Stimulated activated CD4-positive, alpha-beta T cell treated with anti-CD3 and anti-CD28 coated beads, Interleukin-2, amount 100 ng/mL, for 24 hours (primary cell): ENCODE measurements at places on chromosomes 6 and 20.

GRCh38 chr6:70130865-70131264 lies 172.0 kb downstream of the COL9A1 start:
- no peak for DNase-seq

DNA sequence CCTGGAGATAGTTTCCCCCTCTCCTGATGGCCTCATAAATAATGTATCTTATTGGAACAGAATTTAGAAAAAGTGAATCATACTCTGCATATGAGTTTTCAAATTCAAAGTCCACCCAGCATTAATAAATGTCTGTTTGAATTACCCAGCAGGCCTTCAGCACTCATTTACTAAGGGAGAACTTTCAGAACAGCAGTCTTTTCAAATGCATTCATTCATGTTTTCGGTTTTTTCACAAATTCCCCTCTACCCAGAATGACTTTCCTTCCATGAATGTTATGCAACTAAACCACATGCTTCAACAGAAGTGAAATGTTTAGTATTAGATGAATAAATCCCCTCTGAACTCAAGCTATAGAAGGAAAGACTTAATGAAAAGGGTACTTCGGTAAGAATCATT lies 92.4 kb downstream of the RTN4IP1 start:
- DNase-seq = no peak

DNA sequence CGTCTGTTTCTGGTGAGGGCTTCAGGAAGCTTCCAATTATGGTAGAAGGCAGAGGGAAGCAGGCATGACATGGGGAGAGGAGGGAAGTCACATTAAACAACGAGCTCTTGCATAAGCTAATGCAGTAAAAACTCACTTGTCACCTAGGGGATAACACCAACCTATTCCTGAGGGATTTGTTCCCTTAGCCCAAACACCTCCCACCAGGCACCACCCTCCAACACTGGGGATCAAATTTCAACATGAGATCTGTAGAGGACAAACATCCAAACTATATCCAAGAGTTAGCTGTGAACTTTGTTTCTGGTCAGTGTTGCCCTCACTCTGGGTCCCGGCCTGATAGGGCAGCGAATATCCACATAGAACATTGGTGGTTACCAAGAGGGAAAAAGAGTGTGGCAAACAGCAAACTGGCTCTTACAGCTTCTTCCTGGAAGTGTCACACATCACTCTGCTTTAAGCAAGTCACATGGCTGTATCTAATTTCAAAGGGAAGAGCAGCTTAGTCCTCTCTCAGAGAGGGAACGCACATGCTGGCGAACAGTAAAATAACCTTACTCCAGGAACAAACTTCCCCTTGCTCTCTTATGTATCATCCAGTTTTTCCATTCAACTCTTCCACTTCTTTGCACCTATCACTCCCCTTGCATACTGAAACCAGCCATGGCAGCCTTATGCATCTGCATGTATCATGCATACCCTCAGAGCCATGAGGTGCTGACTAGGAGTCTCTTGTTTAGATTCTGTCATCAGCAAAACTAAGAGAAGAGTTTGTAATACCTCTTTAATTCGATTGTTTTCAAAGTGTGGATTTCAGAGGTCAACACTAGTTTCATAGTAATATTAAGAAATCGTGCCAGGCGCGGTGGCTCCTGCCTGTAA lies 4.8 kb upstream of the MOCS1 start:
- no peak for DNase-seq

DNA sequence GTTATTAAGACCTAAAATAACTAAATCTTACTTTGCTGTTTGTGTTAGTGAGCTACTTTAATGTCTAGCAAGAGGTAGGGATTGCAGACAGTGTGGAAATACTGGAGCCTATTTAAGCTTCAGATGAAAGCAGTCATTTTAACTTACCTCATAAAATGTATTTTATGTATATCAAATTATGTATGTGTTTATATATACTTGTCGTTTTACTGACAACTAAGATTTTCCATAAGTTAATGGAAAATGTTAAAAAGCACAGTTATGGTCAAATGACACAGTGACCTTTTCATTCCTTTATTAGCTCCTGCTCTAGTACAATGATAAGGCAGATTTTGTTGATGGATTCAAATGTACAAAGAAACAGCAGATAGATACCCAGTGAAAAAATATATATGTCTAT lies 34.6 kb downstream of the QKI start:
- no peak for DNase-seq

GRCh38 chr20:44264287-44264686 lies 17.2 kb downstream of the GDAP1L1 start:
- DNase-seq = no peak

DNA sequence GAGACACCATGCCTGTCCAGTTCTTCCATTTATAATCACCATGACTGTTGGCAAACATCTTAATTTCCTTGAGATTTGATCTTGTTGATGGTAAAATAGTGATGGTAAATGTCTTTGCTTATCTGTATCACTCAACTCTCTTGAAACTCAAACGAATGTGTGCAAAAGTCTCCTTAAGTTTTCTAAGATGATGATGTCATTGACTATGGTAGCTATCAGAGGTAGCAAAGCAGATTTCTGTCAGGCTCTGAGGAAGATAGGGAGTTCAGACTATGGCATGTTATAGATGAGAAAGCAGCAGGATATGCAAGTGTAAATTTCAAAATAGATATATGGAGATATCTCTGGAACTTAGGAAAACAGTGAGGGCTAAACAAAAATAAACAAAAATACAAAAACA lies 121.0 kb upstream of the GJE1 start:
- DNase-seq = no peak

- DNase-seq = no peak
Measured at GRCh38 chr6:25286891-25287290, 7.7 kb downstream of the CARMIL1 start.

- DNase-seq = no peak
Measured at GRCh38 chr20:31567380-31567720, 37.7 kb upstream of the ID1 start.

- DNase-seq = no peak
Measured at GRCh38 chr20:7346562-7346961, 579.1 kb downstream of the BMP2 start.

GRCh38 chr20:61115364-61116065 lies 136.5 kb upstream of the CDH4 start:
- no peak for DNase-seq

GRCh38 chr6:149140137-149140909 lies 177.2 kb upstream of the TAB2 start:
- peak; percentile 50 for DNase-seq

DNA sequence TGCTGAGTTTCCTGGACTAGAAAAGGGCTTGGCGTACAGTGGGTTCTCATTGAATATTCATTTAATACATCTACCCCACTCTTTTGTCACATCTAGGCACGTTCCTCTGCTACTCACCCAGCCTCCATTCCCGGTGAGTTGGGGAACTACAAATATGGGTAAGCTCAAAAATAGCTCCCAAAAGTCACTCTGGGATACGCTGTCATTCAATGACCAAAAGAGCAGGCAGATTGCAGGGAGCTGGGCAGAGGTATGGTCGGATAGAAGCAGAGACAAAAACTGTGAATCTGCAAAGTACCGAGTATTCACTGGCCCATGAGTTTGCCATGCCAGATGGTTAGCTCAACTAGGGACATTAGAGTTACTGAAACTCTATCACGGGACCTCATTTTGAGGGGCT lies 103.9 kb upstream of the SASH1 start:
- no peak for DNase-seq

DNA sequence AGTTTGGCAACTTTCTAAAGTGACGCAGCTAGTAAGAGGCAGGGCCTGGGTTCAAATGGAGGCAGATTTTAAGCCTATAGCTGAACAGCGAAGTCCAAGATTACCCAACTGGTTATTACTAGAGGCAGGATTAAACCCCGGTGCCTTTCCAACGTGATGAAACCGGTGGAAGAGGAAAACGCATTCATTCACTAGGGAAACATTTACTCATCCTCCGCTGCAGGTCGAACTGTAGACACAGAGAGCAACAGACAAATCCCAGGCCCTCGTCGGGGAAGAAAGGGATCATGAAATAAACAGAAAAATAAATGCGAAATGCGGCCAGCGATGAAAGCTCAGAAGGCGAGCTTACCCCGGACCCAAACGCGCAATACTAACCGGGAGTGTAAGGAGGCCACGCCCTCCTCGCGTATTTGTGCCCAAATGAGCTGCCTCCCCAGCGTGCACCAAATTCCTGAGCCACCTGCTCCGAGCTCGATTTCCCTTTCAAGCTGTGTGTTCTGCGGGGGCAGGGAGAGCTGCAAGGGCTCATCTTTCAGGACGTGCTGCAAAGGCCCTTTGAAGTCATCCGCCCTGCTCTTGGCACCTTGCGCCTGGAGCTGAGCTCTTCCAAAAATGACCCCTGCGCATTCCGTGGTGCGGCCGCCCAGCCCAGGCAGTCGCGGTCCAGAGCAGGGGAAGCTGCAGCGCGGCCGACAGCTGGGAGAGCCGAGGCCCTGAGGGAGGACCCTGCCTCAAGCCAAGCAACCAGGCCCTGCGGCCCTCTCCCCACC lies 46.9 kb downstream of the PDYN start:
- no peak for DNase-seq

- no peak for DNase-seq
Measured at GRCh38 chr6:150932996-150933395, 67.5 kb downstream of the MTHFD1L start.

DNA sequence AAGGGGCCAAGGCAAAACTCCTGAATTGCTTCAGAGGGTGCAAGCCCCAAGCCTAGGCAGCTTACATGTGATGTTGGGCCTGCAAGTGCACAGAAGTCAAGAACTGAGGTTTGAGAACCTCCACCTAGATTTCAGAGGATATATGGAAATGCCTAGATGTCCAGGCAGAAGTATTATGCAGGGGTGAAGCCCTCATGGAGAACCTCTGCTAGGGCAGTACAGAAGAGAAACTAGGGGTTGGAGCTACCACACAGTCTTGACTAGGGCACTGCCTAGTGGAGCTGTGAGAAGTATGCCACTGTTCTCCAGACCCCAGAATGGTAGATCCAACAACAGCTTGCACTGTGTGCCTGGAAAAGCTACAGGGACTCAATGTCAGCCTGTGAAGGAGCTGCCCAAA lies 179.7 kb upstream of the GJE1 start:
- no peak for DNase-seq

GRCh38 chr20:23679133-23680092 lies 9.4 kb downstream of the CST4 start:
- DNase-seq = no peak

GRCh38 chr6:6972456-6972855 lies 135.3 kb upstream of the RREB1 start:
- DNase-seq = no peak

DNA sequence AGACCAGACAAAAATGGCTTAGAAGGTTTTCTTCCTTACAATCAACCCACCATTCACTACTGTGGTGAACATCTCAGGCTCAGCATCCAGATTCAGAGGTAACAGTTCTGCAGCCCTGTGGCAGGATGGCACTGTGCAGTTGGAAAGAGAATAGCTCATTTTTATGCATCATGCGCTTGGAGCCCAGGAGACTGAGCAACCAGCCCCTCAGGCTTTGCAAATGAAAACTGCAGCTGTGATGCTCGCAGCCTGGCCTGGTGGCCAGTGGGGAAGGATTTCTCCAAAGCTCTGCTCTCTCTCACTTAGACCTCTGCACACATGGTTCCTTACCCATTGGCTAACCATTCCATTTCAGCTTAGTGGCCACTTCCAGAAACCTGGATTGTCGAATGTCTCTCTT lies 45.8 kb downstream of the GABRR2 start:
- DNase-seq = no peak

DNA sequence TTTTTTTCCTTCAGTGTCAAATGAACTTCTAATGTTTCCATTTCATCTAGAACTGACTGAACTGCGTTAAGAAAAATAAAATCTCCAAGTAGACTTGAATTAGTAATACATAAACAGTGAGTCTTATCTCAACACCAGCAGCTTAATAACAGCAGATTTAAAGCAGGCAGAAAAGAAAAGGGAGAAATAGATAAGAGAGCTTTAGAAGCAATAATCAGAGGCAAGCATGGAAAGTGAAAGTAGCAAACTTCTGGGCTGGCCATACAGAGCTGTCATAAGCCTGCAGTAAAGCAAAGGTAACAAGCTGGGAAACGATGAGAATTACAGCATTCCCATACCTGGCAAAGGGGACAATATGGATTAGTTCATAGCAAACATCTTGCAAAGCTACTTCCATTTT lies 16.9 kb upstream of the ANGPT4 start:
- no peak for DNase-seq

- DNase-seq = no peak
Measured at GRCh38 chr20:39822667-39823066, 860.5 kb downstream of the DHX35 start.

GRCh38 chr6:35552285-35552917 lies 39.7 kb upstream of the TULP1 start:
- peak; percentile 77 for DNase-seq

GRCh38 chr6:163951326-163951725 lies 536.8 kb downstream of the QKI start:
- no peak for DNase-seq

DNA sequence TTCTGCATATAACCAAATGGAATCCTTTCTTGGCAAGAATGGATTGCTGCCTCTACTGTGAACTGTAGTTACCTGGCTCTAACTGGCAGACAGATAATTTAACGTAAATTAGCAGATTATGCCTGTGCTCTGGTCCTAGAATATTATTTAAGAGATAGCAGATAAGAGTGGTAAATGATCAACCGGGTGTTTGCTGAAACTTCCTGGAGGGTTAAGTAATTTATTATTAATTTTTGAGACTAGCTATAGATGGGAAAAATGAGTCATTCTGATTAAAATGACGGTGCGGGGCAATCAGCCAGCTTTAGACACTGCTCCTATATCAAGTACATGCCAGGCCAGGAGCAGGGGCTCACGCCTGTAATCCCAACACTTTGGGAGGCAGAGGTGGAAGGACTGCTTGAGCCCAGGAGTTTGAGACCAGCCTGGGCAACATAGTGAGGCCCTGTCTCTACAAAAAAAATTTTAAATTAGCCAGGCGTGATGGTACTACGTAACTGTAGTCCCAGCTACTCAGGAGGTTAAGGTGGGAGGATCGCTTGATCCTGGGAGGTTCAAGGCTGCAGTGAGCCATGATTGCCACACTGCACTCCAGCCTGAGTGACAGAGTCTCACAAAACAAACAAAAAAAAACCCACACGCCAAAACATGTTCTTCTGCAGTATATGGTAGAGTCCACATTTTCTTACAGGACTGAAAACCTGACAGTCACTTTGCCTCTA lies 22.6 kb downstream of the B4GALT5 start:
- DNase-seq = no peak

GRCh38 chr6:49151461-49151860 lies 311.6 kb downstream of the MMUT start:
- no peak for DNase-seq

DNA sequence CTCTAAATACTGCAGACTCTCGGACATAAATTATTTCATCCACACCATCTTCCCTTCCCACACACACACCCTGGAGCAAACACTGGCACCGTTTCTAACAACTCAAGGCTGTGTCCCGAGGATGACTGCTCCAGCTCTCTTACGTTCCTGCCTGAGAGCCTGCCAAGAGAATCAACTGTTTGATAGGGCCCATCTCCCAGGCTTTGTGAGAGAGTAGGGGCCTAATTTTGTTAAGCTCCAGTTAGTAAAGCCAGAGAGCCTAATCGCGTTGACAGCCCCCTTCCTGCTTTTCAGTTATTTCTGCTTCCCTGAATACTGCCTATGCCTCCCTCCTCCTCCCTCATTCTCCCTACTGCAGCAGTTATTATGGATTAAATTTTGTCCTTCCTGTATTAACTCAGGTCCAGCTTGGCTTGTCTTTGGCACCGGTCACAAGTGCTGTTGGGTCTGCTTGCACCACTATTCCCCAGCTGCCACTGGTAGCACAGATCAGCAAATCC lies 118.1 kb upstream of the TMEM181 start:
- no peak for DNase-seq

- DNase-seq = peak; percentile 45
Measured at GRCh38 chr6:158040051-158040803, 58.6 kb downstream of the SYNJ2 start.
